ENCODE measurements at places on chromosomes 4 and X.

- DNase-seq = no peak
These were observed 235.3 kb upstream of the SFRP2 start for GRCh38 chr4:154024097-154024694.

DNA sequence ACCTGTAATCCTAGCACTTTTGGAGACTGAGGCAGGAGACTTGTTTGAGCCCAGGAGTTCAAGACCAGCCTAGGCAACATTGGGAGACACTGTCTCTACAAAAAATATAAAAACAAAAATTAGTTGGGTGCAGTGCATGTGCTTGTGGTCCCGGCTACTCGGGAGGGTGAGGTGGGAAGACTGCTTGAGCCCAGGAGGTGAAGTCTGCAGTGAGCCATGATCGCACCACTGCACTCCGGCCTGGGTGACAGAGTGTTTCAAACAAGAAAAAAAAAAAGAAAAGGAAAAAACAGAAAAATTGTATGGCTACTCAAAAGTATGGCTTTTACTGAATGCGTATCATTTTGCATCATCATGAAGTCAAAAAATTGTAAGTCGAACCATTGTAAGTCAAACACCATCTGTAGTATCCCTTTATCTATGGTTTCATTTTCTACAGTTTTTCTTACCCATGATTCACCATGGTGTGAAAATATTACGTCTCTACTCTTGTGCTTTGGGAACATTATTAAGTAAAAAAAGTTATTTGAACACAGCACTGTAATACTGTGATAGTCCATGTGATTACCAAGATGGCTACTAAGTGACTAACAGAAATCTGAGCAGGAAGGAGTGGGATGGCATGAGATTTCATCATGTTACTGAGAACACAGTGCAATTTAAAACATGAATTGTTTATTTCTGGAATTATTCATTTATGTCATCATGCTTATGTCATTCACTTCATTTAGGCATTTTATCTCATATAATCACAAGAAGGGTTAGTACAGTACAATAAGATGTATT lies 26.5 kb upstream of the MANBA start:
- no peak for DNase-seq

- no peak for DNase-seq
These were observed 263.1 kb downstream of the PTTG2 start for GRCh38 chr4:38223306-38223705.

DNA sequence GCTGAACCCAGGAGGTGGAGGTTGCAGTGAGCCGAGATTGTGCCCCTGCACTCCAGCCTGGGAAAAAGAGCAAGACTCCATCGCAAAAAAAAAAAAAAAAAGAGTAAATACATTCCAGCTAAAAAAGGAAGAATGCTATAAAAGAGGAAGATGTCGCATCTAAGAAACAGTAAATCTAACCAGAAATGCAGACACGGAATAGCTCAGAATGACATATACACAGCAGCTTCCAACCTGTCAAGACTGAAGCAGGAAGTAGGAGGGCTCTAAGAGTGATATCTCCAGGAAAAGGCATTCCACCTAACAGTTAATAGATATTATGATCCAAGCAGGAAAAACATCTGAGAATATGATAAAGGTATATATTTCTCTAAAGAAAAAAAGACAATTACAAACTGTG lies 16.0 kb downstream of the CLOCK start:
- no peak for DNase-seq

DNA sequence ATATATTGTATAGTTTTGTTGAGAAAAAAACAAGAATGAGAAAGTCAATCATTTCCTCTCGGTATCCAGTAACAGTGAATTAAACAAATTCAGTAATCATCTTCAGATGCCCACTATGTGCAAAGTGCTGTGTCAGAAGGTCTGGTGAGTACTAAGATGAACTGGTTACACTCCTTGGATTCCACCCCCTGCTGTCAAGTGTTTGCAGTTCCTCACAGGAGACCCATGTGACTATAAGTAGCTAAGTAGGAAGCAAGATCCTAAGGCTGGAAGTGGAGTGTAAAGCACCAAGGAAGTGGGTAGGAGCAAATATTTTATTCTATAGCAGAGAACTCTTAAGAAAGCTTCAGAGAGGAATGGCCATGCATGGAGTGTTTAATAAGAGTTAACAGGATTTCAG lies 73.6 kb downstream of the SNX25 start:
- no peak for DNase-seq

GRCh38 chr4:9976781-9977180 lies 44.5 kb downstream of the SLC2A9 start:
- no peak for DNase-seq

GRCh38 chr4:138494931-138495330 lies 252.8 kb upstream of the SLC7A11 start:
- no peak for DNase-seq

DNA sequence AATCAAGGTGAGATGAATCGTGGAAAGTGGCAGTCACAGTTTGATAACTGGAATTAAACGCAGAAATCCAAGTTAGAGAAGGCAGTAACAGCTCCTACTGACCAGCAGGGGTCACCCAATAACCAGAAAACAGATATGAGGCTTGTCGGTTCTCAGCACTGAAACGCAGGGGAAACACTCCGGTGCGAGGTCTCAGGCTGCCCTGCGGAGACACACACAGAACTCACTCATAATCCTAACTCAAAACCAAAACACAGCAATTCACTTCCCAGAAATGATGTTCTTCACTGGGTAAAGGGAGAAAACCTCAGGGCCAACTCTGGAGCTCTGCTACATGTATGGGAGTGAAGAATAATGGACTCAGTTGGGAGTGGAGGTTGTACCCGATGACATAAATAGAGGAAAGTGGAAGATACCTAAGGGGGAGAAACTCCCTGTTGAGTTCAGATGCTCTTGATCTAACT lies 384.4 kb downstream of the RAPGEF2 start:
- DNase-seq = peak; percentile 68

DNA sequence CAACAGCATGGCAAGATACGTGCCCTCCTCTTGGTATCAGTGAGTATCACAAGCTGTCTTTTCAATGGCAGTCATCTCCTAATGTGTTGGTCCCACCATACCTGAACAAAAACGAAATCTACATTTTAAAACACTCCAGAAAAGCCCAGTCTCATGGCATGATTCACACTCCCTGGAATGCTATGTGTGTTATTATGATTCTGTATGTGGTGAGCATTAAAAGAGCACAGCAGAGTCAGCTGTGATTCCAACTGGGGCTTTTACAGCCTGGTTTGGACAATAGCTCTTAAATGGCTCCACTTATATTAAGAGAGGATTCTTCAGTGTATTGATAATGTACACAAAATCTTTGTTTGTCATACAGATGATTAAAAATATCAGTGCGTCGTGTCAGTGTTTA lies 274.1 kb upstream of the GK2 start:
- no peak for DNase-seq

GRCh38 chrX:119871245-119871598 lies 311 bp downstream of the RNF113A start:
- DNase-seq = no peak

GRCh38 chrX:103730147-103730795 lies 19.6 kb downstream of the TMEM31 start:
- no peak for DNase-seq
